ENCODE measurements at places on chromosomes 3 and 15.

DNA sequence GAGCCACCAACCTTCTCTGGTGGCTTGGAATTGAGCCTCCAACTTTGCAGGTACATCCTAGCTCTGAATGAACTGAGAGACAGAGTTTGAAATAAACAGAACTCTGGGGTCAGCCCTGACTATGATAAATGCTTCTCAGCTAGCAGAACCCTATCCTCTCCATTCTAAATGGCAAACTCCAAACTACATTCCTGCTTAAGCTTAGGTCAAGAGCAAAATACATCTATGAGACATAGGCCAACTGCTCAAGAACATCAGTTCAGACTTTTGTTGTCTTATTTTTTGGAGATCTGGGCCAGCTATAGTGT is 1.5 kb upstream of the SH3BP5 start:
- no peak for DNase-seq

DNA sequence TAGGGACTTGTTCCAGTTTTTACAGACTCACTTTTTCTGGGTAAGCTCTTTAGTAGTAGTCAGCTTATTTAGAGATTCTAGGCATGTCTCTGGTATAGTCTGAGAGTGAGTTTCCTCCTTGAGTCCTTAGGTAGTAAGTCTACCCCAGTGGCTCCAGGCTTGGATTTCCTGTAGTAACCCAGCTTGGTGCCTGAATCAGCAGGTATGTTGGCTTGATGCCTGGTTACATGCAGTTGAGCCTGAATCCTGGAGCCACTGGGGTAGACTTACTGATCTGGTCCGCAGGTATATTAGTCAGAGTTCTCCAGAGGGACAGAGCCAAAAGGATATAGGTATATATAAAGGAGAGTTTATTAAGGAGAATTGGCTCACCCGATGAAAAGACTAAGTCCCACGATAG is 85.8 kb upstream of the RBMS3 start:
- DNase-seq = no peak

GRCh38 chr3:150414258-150414657 is 6.2 kb downstream of the TSC22D2 start:
- DNase-seq = no peak

DNA sequence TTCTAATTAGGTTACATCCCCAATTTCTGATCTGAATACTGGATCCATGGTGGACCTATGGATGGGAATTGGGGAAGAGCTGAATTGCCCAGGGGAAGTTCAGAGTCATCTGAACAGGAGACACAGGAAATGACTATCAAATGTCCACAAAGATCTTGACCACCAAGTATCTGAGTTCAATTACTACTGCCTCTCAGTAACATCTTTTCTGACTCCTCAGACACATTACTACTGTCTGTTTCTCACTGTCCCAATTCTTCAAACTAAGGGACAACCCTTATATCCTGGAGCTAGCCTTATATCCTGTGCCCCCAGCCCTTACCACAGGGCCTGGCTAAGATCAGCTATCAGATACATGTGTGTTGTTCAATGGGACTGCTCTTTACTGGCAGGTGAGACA is 10.1 kb upstream of the IREB2 start:
- DNase-seq = no peak

DNA sequence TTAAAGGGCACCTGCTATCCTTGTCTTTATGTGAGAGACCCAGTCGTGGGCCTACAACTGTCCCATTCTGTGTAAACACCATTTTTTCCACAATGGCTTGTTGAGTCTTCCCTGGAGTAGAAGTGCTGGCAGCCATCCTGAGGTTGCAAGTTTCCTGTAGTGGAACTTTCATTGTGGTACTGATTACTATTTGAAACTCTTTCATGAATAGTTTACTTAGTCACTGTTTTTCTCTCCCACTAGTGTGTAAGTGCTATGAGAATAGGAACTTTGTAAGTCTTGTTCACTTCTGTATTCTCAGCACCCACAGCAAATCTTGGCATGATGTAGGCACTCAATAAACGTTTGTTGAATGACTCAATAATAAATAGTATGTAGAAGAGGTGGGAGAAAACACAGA is 48.6 kb downstream of the RARB start:
- DNase-seq = no peak

GRCh38 chr15:58415636-58416035 is 16.2 kb upstream of the LIPC start:
- DNase-seq = no peak

DNA sequence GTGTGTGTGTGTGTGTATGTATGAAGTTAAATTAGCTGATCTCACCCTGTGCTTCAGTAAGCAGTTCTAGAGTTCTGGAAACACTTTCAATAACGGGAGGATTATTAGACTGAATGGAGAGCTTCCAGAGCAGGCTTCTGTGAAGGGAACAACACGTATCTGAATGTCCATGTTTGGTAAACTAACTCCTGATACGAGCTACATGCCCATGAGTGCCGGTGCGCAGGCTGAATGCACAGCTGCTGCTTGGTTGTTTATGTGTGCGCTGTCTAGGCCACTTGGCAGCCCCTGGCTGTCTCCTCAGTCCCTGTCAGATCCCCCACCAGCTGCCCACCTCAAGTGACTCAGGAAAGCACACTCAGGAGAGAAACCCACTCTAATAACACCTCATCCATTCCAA is 137.0 kb downstream of the EPHB1 start:
- DNase-seq = no peak

- DNase-seq = no peak
Measured at GRCh38 chr3:126542340-126543241, 16.1 kb downstream of the C3orf22 start.

GRCh38 chr3:127028781-127029657 is 46.1 kb downstream of the PLXNA1 start:
- no peak for DNase-seq

- no peak for DNase-seq
Measured at GRCh38 chr3:121504618-121505017, 41.2 kb downstream of the POLQ start.

DNA sequence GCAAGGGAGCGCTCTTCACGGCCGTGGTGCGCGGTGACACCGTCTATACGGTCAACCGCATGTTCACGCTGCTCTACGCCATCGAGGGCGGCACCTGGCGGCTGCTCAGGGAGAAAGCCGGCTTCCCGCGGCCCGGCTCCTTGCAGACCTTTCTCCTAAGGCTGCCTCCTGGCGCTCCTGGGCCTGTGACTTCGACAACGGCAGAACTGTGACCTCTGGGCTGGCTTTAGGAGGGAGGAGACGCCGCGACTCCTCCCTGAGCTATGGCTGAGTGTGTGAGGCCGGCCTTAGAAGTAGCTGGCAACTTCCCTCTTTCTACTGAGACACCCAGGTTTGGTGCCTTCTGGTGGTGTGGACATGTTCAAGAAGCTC is 1.4 kb downstream of the KBTBD13 start:
- DNase-seq = peak; percentile 88

GRCh38 chr3:97001611-97002010 is 187.2 kb downstream of the EPHA6 start:
- no peak for DNase-seq

DNA sequence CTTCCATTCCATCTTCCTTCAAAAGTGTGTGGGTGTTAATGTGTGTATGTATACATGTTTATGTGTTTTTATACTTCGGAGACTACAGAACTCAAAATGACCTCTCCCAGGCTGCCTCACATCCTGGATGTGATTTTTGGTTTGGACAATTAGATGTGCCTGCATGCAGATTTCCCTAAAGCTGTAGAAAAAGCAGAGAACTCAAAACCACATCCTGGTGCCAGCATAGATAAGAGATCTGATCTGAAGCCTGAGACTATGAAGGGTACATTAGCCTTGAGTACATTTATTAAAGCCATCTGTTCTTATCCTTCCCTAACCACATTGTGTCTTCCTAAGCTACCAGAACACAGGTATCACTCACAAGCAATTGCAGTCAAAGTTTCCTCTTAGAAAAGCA is 319.4 kb upstream of the RASGRP1 start:
- DNase-seq = no peak

GRCh38 chr3:24242012-24242698 is 252.5 kb downstream of the THRB start:
- DNase-seq = no peak

DNA sequence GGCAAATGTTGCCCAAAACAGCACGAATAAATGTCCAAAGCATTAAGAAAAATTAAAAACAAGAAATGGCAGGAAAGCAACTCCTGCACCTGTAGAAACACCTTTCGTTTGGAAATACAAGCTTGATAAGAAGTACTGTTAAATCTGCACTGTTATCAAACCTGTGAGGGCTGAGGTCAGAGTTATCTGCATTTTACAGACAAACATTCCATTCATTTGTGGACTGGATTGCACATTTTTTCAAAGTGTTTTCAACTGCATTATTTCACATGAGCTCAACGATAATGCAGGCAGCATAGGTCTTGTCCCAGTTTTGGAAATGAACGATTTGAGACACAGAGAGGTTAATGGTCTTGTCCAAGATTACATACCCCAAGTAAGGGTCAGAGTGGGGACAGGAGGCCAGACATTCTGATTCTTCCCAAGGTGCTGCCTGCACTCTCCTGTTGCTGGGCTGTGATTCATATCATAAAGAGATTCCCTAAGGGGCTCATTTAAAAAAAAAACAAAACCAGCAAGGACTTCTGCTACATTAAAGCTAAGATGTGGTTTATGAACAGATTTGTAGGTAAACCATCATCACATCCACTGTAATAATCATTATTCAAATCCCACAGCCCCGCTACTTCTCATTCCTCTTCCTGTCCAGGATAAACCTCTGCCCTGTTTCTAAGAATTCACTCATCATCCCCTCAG is 13.0 kb downstream of the GUCA1C start:
- no peak for DNase-seq

DNA sequence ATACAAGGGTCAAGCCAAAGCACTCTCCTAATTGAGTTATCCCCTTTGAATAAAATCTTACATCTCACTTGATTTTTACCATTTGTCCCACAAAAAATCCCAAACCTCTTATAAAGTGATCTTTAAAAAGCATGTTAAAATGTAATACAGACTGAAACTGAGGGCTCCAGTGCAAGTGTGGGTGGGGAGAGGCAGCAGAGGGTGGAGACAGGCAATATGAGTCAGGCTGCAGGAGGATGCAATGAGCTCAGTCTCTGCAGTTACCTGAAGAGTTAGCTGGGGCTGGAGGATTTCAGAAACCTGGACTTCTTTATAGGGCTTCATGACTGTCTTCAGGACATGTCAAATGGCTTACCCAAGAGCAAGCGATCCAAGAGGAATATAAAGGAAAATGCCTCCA is 14.2 kb upstream of the COLQ start:
- DNase-seq = no peak

GRCh38 chr3:82587174-82587573 is 825.7 kb upstream of the GBE1 start:
- DNase-seq = no peak

- DNase-seq = no peak
Measured at GRCh38 chr3:181753391-181753790, 41.7 kb downstream of the SOX2 start.

- no peak for DNase-seq
Measured at GRCh38 chr15:68672781-68673205, 94.0 kb downstream of the CORO2B start.

DNA sequence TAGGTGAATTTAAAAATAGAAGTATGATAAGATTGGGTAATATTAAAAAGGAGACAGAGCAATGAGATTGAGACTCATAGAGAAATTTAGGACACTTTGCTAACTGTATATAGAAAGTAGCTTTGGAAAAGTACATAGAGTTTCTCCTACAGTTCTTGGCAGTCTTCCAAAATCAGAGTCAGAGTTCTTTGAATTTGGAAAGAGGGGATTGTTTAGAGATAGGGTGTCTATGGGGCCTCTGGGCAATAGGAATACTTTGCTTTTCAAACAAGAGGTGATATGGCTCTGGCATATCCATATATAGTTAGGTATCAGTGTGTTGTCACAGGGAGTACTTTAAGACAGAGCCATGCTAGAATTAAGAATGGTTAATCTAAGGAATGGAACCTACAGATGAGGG is 477.1 kb upstream of the KCNMB2 start:
- no peak for DNase-seq

GRCh38 chr3:30124435-30125370 is 481.7 kb upstream of the TGFBR2 start:
- no peak for DNase-seq

DNA sequence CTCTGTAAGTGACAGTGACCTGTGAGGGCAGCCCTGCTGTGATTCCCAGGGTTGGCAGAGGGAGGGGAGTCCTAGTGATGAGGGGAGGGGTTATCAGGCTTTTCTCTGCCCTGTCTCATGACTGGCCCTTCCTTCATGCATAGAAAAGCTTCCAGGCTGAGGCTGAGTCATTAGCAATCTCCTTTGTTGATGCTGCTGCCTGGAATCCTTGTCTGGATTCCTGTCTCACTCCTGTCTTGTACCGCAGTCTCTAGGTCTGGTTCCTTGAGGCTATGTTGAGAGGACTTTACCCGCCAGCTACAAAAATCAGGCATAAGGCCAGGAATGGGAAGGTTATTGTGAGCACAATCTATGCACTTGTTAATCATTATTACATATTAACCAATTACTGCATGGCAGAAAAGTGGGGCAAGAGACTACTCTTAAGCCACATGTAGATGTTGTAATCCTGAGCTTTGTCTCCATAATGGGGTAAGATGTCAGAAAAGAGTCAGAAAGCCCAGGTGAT is 7.2 kb downstream of the KLHL6 start:
- DNase-seq = no peak

DNA sequence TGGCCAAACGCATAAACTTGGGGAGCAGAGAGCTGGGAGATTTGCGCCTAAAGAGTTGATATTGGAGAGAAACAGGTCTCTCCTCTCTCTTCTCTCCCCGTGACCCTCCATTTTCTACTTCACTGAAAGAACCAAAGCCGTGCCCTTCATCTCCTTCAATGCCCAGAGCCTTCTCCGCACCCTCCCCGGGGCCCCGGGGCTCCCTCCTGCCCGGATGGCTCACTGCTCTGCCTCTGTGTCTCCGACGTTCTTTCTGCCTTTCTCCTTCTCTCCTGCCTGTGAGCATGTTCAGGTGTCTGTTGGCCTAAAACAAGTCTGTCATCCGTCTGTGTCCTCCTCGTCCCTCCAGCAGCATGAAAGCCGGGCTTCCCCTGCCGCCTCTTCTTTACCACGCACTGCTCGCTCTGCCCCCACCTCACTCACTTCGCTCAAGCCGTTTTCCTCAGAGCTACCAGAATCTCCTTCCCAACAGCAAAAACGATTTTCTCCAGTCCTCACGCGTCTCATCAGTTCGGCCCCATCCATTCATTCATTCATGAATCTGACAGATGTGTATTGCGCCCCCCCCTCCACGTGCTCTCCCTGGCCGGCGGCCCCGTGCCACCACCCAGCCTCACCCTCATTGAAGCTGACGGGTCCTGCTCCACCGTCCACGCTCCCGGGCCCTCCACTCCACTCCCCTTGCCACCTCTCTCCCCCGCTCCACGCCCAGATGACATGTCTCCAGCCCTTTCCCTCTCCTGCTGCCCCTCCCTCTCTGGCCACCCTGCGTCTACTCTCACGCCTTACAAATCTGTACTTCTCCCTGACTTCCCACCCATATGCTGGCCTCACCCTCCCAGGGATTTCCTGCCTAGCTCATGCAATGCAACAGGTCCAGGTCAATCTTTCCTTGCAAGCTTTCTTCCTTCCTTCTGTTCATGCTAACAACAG is 10.2 kb downstream of the MUC4 start:
- DNase-seq = no peak

DNA sequence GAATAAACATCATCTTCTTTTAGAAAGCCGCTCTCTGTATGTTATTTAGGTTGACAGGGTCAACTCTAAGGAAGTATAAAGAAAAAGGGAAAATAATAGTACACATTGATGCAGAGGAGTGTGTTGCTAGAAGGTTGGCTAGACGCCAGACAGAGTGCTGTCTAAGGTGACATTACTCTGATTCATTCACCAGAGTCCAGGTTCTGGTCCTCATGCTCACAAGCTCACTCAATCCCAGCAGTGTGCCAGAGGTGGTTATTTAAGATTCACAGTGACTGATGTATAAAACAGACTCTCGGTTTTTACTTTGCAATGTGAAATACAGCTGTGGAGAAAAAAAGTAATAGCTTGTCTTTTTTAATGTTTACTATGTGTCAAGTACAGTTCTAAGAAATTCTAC is 1.7 kb downstream of the CFAP44 start:
- no peak for DNase-seq
